ENCODE measurements at places on chromosomes 16 and 17.
A peak's percentile ranks its signal among the peaks of the same experiment; 100 is the strongest.

DNA sequence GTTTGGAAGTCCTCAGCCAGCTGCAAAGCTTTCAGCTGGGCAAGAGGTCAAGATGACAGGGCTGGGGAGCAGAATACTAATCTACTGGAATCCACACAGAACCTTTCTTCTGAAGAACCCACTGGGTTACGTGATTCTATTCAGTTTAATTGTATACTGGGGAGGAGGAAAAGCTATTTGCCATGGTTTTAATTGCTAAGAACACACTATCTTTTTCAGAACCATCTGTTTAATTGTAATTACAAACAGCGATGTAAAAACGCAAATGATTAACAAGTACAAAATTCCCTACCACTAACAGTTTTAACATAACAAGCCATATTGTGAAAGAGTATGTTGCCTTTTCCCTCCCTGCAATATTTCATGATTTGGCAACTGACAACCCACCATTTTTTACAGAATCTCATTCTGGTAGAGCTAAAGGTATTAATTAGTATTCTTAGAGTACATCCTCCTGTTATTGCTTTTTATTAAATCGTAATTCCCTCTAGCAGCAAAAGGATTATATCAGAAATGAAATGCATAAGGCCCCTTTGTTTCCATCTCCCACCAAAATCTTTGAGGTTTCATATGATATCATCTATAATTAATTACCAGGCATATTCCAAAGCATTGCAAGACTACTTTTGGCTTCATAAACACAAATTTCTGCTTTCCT lies 12.1 kb downstream of the HYDIN start:
- H3K36me3 ChIP-seq: peaks cover 7% of the 10 kb centered on the region
- no peak for DNase-seq
- no peak overlapping the region for H3K4me3 ChIP-seq
- peaks cover 3% of the 10 kb centered on the region for H3K4me1 ChIP-seq
- peaks cover 16% of the 10 kb centered on the region for H3K27me3 ChIP-seq

- DNase-seq: peak; percentile 72
- H3K36me3 ChIP-seq: no peaks in the 10 kb centered on the region
- H3K27ac ChIP-seq: peak within 1 kb of the TSS; percentile 92
- peaks cover 2% of the 10 kb centered on the region for H3K27me3 ChIP-seq
- H3K4me1 ChIP-seq: peaks cover 27% of the 10 kb centered on the region
- H3K4me3 ChIP-seq: peak within 1 kb of the TSS; percentile 84
Observed at GRCh38 chr16:67415872-67416793, at the start of gene ZDHHC1. Gene ZDHHC1, minus strand, starts transcription at chr16:67416477. Its CDS starts 8,702 bp downstream, at chr16:67407775.

- peaks cover 19% of the 10 kb centered on the region for H3K4me1 ChIP-seq
- no peak for DNase-seq
- H3K4me3 ChIP-seq: peak overlapping the region; percentile 8
- H3K27ac ChIP-seq: no peak overlapping the region
Observed at GRCh38 chr16:13042291-13042685, 140.9 kb downstream of the SHISA9 start.

- H3K27ac ChIP-seq: peak overlapping the region; percentile 100
- H3K4me3 ChIP-seq: peak overlapping the region; percentile 99
- H3K27me3 ChIP-seq: peaks cover 28% of the 10 kb centered on the region
- H3K36me3 ChIP-seq: peaks cover 52% of the 10 kb centered on the region
- H3K4me1 ChIP-seq: peaks cover 51% of the 10 kb centered on the region
Observed at GRCh38 chr17:7572588-7573323, 6.7 kb upstream of the CD68 start.

DNA sequence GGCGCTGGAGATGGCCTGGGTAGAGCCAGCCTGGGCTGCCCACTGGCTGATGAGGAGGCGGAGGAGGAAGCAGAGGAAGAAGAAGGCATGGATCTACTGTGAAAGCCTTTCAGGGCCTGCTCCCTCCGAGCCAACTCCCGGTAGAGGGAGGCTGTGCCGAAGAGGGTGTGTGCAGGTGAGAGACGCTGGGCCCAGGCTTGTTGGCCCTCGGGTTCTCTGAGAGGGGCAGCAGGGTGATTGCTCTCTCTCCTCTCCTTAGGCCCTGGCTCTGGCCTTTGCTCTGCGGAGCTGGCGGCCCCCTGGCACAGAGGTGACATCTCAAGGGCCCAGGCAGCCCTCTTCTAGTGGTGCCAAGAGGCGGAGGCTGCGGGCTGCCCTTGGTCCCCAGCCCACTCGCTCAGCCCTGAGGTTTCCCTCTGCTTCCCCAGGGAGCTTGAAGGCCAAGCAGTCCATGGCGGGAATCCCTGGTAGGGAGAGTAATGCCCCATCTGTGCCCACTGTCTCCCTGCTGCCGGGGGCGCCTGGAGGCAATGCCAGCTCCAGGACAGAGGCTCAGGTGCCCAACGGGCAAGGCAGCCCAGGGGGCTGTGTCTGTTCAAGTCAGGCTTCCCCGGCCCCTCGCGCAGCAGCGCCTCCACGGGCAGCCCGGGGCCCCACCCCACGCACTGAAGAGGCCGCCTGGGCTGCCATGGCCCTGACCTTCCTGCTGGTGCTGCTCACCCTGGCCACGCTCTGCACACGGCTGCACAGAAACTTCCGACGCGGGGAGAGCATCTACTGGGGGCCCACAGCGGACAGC lies 3.6 kb downstream of the TP53I13 start:
- H3K4me3 ChIP-seq: peak overlapping the region; percentile 58
- no peaks in the 10 kb centered on the region for H3K36me3 ChIP-seq
- no peak overlapping the region for H3K27ac ChIP-seq

GRCh38 chr17:6676802-6677157 lies 25.2 kb downstream of the C17orf100 start:
- no peaks in the 10 kb centered on the region for H3K36me3 ChIP-seq
- no peak for DNase-seq
- H3K4me3 ChIP-seq: no peak overlapping the region
- H3K27ac ChIP-seq: no peak overlapping the region
- no peaks in the 10 kb centered on the region for H3K4me1 ChIP-seq

DNA sequence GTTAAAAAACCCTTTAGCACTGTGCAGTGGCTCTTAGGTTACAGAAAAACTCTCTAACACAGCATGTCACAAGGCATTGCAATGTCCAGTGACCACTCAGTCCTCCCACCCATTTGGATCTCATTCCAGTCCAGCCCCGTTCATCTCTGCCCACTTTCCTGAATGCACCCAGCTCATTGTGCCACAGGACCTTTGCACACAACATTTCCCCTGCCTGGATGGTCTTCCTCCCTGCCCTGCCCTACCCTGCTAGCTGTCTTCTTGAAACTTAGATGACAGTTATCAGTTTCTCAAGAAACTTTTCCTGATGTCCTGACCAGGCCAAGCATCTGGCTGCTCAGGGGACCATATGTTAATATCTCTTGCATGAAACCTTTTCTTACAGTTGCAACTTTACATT lies 67.2 kb downstream of the WWP2 start:
- peaks cover 9% of the 10 kb centered on the region for H3K4me1 ChIP-seq
- no peaks in the 10 kb centered on the region for H3K36me3 ChIP-seq
- H3K4me3 ChIP-seq: no peak overlapping the region
- H3K27ac ChIP-seq: no peak overlapping the region
- DNase-seq: no peak

Data from neural crest cell (in vitro differentiated cells).